ENCODE measurements at places on chromosomes 5 and 9.
A peak's percentile ranks its signal among the peaks of the same experiment; 100 is the strongest.

DNA sequence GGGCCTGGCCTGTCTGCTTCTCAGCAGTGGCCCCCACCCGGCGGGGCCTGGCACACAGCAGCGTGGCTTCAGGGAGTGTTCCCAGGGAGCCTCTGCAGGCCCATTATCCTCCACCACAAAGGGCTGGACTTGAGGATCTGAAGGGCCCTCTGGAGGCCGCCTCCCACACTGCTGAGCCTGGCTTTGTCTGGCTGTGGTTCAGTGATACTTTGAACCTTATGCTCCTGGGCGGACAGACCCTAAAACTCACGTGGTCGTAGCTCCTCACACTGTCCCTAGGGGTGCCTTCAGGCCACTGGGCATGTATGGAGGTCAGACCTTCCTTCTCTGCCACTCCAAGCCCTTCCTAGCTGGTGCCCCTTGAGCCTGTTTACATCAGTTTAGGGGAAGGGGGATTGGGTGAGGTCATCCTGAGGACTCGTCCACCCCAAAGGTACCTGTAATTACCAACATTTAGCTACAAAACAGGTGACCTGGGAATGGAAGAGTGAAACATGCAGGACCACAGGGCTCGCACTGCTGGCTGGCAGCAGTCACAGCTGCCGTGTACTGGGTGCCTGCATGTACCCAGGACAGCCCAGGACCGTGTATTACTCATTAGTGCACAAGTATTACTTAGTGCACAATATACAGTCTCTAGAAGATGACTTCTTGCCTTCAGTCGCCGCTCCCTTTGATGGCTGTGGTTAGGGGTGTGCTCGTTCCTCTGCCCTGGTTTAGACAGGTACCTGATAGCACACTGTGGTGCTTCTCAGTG is 8.5 kb downstream of the GRHPR start:
- no peak for DNase-seq

DNA sequence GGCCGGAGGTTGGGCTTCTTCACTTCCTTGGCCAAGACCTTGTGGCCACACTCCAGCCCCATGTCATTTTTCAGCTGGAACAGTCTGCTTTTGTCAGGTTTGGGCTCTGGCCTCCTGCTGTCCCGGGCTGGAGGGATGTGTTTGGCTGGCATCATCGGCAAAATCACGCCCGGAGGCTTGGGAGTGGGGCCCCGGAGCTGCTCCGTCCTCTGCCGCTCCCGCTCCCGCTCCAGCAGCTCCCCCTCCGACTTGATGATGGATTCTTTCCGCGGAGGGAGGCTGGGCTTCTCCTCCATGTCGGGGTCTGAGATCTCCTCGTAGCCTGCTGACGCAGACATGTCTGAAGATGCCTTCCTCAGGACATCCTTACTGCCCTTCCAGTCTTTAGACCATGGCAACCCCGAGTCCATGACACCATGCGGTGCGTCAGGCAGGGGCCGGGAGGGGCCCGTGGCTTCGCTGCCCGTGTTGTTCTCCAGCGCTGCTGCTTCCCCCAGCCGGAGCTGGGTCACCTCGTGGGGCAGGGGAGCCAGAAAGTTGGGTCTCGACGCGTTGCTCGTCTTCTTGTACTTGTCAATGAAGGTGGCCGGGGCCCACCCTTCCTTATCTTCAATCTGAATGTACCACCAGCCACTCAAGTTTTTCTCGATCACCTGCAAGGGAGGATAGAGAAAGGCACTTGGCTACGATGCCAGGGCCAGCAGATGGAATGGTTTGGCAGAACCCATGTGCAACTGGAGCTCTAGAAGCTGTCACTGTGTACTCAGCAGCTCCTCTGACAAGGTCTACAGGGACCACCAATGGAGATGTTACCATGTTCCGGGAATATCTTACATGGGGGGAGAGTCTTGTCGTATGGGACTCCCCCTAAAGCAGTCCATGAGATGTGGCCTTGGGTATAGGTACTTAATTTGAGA is 56.0 kb upstream of the UBTD2 start:
- no peak for DNase-seq

GRCh38 chr5:51380603-51381207 is 2.5 kb upstream of the ISL1 start:
- no peak for DNase-seq

DNA sequence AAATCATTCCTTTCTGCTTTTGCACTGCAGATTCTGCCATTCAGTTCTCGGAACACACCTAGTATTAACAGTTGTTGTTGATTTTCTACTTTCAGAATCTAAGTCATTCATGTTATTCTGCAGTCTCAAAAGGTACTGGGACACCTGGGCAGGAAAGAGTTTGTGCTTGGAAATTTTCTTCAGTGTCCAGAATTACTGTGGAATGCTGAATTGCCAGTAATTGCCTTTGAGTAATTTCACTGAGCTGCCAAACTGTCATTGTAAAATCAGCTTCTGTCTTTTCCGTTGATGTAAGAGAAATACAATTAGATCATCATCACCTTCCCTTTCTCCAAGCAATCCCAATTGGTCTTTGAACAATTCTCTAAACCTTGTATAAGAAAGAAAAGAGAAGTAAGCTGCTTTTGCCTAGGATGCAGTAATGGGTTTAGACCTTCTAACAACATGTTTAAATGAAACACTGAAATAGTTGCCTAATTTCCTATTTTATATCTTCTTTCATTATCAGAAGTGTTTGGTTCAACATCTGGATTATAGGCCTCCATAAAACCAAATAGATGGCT is 75.7 kb upstream of the TGFBR1 start:
- no peak for DNase-seq

DNA sequence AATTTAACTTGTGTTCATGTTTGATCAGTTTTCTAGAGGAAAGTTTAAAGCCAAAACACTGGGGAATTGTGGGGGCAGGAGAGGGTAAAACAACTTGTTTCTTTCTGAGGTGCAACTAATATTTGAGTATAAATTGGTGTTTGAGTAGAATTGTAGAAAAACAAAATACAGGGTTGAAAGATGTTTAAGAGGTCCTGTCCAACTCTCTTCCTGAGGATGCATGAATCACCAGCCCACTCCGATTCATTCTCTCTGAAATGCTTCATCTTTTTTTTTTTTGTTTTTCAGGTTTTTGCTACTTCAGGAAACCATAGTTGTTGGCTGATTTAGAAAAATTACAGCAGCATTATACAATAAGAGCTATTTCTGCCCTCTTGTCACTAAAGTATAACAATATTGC is 42.4 kb upstream of the TMC1 start:
- no peak for DNase-seq

DNA sequence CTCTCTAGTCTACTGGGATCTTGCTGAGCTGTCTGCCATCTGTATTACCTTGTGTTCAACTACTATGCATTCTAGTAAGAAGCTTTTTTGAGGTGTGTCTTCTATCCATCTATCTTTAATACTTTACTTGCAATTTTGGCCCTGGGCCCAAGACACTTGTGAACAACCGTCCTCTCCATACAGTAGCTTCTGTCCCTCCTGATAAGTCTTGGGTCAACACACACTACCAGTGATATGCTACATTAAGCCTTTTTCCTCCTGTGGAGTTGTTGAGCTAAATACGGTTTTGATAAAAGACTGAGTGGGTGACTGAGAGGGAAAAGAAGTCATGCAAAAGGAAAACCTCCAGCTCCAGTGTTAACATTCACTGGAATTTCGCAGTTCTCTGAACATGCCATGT is 133.3 kb upstream of the PCA3 start:
- no peak for DNase-seq

DNA sequence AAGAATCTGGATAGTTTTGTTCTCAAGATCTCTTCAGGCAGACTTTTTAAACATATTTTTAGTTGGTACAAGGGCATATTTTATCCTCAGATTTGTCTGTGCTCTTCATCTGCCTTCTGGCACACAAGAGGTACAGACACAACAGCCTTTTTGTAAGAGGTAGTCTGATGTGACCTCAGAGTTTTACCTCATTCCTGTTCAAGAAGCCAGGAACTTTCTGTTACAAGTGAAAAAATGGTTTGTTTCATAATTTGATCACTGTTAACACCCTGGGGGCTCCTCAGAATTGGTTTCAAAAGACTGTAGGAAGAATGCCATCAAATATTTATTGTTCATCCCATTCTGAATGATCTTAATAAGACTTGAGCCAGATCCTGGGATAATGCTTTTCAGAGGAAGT is 136.7 kb downstream of the PRKACG start:
- DNase-seq = no peak

DNA sequence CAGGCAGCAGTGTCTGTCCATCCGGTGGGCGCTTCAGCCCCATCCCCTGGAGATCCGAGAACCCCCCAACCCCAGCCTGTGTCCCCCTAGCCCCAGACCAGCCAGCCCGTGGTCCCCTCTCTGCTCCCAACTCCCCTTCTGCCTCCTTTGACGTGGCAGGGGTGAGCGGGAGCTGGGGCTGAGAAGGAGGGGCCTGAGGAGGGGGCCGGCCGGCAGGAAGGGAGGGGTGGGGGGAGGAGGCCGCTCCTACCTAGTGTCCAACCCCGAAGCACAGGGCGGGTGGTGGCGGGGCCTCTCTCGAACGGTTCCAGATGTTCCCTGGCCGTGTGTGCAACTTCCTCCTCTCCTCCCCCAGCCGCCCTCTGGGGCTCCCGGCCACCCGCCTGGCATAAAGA is 31.0 kb downstream of the GOLGA2 start:
- no peak for DNase-seq

DNA sequence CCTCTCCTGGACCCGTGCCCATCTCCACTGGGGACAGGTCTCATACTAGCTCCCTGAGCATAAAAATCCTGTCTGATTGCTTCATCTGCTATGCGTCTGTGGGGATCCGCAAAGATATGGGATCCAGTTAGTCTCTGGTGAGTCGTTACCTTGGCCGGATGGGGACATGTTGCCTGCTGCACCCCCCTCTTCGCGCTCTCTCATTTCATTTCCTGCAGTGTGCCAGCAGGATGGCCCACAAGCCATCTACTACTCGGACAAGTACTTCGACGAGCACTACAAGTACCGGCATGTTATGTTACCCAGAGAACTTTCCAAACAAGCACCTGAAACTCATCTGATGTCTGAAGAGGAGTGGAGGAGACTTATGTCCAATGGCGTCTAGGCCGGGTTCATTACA is 17.0 kb upstream of the CEP78 start:
- DNase-seq = no peak

DNA sequence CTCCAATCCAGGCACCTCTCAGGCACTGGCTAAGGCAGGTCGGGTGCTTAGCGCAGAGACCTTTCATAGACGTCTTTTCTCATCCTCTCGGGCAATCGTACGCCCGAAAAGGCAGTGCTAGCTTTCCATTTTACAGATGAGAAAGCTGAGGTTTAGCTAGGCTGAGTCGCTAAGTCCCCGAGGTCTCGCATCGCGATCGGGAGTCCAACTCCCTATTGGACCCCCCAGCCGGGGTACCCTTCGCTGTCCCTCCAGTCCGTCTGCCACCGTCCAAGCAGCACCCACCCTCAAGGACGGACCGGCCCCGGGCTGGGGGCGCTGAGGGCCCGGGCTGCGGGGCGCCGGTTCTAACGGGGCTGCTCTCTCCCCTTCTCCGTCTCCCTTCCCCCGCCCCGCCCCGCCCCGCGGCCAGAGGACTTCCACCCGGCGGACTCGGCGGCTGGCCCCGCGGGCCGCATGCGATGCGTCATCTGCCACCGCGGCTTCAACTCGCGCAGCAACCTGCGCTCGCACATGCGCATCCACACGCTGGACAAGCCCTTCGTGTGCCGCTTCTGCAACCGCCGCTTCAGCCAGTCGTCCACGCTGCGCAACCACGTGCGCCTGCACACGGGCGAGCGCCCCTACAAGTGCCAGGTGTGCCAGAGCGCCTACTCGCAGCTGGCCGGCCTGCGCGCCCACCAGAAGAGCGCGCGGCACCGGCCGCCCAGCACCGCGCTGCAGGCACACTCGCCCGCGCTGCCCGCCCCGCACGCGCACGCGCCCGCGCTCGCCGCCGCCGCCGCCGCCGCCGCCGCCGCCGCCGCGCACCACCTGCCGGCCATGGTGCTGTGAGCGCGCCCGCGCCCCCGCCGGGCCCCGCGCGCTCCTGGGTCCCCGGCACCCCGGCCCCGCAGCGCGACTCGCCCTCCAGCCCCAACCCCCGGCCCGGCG is 12.5 kb upstream of the EXOSC2 start:
- DNase-seq = peak; percentile 58

DNA sequence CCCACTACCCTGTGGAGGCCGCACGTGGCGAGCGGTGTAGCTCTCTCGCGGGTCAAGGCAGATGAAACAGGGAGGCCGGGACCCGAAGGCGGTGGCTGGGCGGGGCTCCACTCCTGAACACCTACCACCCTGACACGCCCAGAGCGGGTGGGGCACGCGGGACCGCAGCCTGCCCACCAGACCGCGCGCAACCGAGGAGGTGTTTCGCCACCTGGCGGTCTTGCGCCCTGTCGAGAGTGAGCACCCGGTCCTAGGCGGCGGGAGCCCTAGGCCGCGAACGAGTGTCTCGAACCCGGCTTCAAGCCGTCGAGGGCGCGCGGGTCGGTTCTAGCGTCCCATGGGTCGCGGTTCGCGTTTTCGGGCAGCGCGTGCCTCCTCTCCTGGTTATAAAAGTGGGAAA is 2.2 kb upstream of the EXOSC3 start:
- DNase-seq = no peak

- no peak for DNase-seq
Observed at GRCh38 chr5:179455320-179455719, 95.0 kb upstream of the RUFY1 start.

- DNase-seq = no peak
Observed at GRCh38 chr5:42377496-42377895, 45.7 kb upstream of the GHR start.

GRCh38 chr5:40406741-40407211 is 272.9 kb upstream of the PTGER4 start:
- DNase-seq = no peak

GRCh38 chr5:76337953-76338451 is 65.1 kb upstream of the IQGAP2 start:
- no peak for DNase-seq

DNA sequence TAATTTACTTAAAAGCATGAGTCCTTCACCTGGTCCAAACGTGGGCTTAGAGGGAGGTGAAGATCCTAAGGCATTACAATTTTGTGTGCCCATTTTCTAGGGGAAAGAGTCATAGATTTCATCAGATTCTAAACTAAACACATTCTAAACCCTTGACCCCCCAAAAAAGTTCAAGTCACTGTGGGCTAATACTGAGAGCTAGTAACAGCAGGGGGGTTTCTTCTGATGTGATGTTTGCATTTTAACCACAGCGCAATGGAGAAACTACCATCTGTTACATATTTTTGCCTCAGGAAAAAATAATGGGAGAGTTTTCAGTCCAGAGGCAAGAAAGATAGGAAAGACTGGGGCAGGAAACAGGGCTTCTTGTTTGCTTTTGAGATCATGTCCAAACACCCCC is 110.8 kb upstream of the SLC1A3 start:
- DNase-seq = no peak

- no peak for DNase-seq
Observed at GRCh38 chr5:157204765-157205164, 24.1 kb downstream of the ITK start.

- no peak for DNase-seq
Observed at GRCh38 chr9:19451240-19452087, 42.7 kb downstream of the ACER2 start.

All from NCI-H1092 (cell line).